Small intestine (tissue), 16 donors: ENCODE measurements at places on chromosomes 1 and 21. TPM values are rescaled to one million over a fixed set of nuclear protein-coding genes. Genes with fewer than 3 reads are reported as not detected.

GRCh38 chr1:240914506-240914905 lies 302.6 kb upstream of the GREM2 start:
- no peak for DNase-seq

DNA sequence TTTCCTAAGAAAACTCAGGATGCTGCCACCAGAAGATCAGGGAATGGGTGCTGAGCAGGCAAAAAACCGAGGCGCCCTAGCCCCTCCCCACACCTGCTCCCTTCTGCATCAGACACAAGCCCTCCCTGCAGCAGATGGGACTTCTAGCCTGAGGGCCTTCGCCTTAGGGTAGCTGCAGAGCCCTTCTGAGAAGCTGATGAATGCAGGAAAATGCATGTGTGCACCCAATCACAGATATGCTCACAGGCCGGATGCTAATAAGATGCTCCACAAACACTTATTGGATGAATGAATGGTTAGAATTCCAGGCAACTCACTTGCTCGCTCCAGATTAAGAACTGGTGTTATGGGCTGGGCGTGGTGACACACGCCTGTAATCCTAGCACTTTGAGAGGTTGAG lies 6.8 kb upstream of the C1orf210 start:
- DNase-seq = no peak

DNA sequence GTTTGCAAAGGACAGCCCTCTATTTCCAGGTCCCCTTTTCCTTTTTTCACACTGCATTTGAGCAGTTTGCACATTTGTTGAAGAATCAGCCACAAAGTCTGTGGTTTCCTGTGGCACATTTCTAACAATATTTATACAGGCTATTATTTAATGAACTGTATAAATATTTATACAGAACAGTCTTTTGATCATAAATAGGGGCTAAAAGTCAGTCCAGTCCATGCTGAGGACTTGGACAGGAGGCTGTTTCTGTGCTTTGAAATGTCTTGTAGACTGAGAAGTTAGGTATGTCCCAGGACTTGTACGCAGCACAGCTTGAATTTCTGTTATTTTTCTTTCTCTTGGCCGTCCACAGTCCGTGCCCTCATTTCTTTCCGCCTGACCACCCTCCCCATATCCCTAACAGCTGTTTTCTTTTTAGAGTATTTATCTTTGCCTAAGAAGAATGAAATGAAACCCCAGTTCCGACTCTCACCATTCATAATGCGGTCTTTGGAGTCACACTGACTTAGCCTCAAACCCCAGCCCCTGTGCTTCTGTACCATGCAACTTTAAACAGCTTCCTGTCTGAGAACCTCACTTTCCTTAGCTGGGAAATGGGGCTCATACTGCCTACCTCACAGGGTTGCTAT lies 19.7 kb downstream of the FGGY start:
- DNase-seq = no peak

DNA sequence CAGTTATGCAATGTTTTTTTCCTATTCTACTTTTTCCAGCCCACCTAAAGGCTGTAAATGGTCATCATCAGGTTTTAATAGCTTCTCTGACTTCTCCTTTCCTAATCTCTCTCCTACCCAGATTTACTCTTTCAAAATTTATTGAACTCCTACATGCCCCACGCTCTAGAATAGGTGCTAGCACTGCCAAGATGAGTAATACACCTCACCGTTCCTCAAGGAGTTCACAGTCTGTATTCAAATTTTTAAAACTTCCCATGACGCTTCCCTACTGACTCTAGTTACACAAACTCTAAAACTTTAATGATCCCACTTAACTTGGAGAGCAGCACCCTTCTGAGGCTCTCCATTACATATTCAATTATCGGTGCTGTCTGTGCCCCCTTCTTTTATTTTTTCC lies 51.6 kb downstream of the ALG14 start:
- no peak for DNase-seq

- no peak for DNase-seq
Observed at GRCh38 chr1:53580739-53581475, 121.7 kb downstream of the DMRTB1 start.

Gene RNU1-2
- polyA plus RNA-seq = not detected

GRCh38 chr1:34711485-34711884 lies 43.4 kb upstream of the GJB5 start:
- DNase-seq = no peak

Gene SLAMF1
- polyA plus RNA-seq = 1.4 TPM

DNA sequence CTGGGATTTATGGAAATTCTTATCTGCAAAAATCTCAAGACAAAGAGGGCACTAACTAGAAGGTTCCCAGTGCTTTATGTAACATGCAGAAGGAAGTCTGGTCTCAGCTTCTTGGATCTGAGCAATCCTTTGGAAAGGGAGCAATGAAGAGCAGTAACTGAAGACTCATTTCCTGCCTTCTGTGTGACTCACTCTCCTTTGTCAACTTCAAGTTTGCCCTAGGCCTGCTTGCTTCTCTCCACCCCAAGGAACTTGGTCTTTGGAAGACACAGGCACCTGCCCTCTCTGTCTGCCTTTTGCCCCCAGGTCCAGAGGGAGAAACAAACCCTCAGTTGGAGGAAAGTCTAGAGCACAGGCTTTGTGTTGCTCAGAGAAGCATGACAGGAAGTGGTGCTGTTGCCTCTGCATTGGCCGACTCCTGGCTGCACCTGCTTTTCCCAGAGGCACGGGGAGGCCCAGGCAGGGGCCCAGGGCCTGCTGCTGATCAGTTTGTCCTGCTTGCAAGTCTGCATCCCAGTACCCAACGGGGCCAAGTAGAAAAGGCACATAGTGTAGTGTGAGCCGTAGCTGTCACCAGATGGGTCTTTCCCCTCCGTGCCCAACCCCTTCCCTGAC lies 137.2 kb downstream of the DHRS3 start:
- DNase-seq = peak; percentile 86

- no peak for DNase-seq
Observed at GRCh38 chr1:176141449-176141848, 65.6 kb downstream of the COP1 start.

DNA sequence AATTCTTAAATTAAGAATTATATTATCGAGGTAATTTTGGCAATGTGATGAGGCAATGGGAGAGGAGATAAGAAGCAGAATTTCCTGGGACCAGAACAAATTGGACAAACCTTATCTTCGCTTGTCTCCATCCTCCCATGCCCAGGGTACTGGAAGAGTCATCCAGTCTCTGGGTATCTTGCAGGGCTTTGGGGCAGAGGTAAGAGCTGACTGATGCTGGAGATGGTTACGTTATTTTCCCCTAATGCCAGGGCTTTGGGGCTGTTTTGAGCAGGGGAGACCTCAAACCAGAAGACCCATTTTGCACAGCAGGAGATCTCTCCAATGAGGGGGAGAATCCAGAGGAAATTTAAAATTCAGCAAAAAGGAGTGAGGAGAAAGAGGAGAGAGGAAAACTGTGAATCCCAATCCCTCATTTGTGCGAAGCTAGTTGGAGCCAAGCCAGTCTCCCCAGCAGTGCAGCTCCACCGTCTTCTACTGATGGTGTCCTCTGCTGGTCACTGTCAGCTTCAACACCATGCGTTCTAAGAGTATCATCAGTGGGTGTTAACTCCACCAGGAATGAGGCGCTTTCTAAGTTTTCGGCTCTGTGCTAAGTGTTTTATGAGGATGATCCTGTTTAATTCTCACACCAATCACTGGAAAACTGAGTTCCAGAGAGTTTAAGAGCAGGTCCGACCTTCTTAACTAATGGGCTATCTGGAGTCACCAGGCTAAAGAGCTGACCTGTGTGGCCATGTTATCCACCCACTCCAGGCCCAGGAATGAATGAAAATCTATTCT lies 86.8 kb upstream of the CD34 start:
- DNase-seq = peak; percentile 81

Gene KRTAP10-2
- polyA plus RNA-seq = not detected

Gene PRDM16
- polyA plus RNA-seq = 6.0 TPM

DNA sequence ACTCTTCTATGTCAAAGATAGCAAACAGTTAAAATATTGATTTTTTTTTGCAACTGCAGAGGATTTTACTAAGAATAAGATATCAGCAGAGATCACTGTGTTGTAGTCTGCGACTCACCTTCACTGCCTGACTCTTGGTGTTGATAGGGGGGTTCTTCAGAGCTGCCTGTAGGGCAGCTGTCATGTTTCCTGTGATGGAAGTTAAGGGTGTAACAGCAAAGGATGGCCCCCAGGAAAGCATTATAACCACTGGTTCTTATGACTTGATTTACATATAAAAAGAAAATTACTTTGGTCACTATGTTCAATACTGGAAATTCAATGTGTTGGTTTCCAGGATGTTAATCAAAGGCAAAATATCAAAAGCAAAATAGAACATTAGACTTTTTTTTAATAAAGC lies 2.6 kb downstream of the ARPC5 start:
- DNase-seq = no peak
